K562 (cell line): ENCODE measurements at places on chromosomes 6 and 20. TPM values are rescaled to one million over a fixed set of nuclear protein-coding genes. Genes with fewer than 3 reads are reported as not detected.

LHFPL5 gene
- not detected in 2 replicates for total RNA-seq

SNAP25 gene
- not detected in 2 replicates for total RNA-seq

HNF4A gene
- 0.11 and 0.16 TPM in 2 replicates for total RNA-seq

FBXO30 gene
- 11.1 and 11.8 TPM in 2 replicates for total RNA-seq

DNA sequence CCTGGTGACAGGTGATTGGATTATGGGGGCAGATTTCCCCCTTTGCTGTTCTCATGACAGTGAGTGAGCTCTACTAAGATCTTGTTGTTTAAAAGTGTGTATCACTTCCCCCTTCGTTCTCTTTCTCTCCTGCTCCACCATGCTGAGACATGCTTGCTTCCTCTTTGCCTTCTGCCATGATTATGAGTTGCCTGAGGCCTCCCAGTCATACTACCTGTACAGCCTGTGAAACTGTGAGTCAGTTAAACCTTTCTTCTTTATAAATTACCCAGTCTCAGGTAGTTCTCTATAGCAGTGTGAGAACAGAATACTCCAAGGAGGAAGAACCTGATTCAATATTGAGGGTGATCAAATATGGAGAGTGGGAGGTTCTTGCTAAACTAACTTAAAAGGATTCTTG is 724.9 kb downstream of the DOK5 start:
- no peaks in the 10 kb centered on the region for H3K4me1 ChIP-seq
- no peaks in the 10 kb centered on the region for H3K36me3 ChIP-seq
- no peaks in the 10 kb centered on the region for H3K27me3 ChIP-seq
- H3K27ac ChIP-seq, result no peak overlapping the region
- no peak overlapping the region for H3K4me3 ChIP-seq
- no peak for DNase-seq

DNA sequence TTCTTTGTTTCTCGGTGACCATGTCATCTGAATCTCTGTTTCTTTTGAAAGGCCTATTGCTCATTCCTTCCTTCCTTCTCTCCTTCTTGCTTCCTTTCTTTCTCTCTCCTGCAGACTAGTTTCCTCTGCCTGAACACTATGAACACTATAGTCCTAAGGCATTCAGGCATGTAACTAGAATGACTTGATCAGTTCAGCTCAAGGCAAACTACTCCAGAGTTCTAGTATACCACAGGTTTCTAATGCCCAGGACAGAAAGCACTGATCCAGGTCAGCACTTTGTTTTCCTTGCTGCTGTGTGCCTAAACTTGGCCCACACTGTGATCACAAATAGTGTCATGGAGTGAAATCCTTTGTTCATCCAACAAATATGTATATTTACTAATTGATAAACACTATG is 324.1 kb upstream of the GJE1 start:
- DNase-seq, result no peak
- no peak overlapping the region for H3K27ac ChIP-seq

- no peak overlapping the region for H3K4me3 ChIP-seq
- DNase-seq, result no peak
- no peaks in the 10 kb centered on the region for H3K36me3 ChIP-seq
- peaks cover 21% of the 10 kb centered on the region; the same call in 2 of the 3 replicates for H3K27me3 ChIP-seq
These were observed 34.2 kb downstream of the NHSL1 start for GRCh38 chr6:138465007-138465645.

DNA sequence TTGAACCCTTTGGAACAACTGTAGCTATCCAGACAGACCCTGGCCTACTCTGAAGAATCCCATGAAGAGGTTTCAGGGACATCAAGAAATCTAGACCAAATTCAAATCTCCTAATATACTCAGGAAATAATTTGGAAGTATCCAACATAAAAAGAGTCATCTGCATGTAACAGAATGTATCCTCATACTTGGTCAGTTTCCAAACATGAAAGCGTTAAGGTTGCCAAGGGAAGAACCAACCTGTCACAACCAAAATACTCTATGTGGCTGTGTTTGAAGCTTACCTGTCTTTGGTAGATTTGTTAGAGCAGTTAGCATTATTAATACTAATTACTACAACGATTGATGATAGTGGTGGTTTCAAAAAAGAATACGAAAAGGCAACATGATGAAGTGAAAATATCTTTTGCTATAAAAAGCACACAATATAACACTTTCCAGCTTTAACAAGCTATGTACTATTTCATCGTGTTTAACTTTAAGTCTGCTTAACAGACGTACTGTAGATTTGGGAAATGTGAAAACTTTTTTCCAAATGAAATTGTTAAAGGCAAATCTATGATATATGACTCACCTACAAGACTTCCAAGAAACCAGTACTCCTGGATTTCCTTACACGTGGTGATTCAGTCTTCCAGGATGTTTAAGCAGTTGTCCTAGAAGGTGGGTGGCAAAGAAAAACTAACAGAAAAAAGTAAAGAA is 46.6 kb upstream of the ENPP1 start:
- H3K4me3 ChIP-seq, result no peak overlapping the region
- H3K4me1 ChIP-seq, result no peaks in the 10 kb centered on the region
- no peak overlapping the region for H3K27ac ChIP-seq
- no peaks in the 10 kb centered on the region for H3K36me3 ChIP-seq
- no peak for DNase-seq

GRCh38 chr6:152206072-152206818 is 398.8 kb downstream of the ESR1 start:
- DNase-seq, result peak; percentile 14
- H3K4me3 ChIP-seq, result no peak overlapping the region
- H3K27me3 ChIP-seq, result no peaks in the 10 kb centered on the region
- H3K27ac ChIP-seq, result no peak overlapping the region
- H3K4me1 ChIP-seq, result no peaks in the 10 kb centered on the region

DNA sequence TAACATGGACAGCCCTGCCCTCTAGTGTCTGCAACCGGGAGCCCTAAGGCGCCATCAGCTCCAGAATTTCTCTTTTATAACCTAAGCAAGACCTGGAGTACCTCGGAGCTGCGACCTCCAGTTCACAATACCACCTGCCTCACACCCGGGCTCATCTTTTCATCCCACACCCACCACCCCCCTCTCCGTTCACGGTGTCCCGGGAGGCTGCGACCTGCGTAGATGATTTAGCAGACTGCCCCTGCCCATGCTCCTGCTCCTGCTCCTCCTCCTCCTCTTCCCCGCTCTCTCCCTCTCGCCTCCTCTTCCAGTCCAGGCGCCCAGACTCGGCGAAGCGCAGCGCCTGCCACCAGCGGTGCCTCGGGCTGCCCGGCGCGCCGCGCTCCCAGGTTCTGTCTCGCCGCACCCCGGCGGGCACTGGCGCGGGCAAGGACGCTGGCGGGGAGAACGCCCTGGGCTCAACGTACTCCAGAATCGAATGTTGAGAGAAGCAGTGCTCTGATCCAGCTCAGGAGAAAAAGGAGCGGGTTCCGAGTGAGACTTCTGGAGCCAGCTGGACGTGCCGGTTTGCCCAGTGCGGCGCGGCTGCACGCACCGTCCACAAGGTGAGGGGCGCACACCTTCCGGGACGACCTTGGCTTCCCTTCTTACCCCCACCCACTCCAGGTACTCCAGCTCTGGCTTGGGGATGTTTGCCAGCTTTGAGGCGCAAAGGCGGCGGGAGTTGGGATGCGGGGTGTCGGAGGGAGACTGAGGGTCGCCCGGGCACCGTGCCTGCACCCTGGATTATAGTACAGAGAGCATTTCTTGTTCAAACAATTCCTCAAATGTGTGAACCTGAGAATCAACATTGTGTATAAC is at the start of gene HTR1E:
Gene HTR1E (plus strand): TSS at position 310 of the 861 bp plus-strand sequence. CDS start 77,807 bp downstream, outside the sequence.
- peak; percentile 51 for DNase-seq
- H3K36me3 ChIP-seq, result no peaks in the 10 kb centered on the region
- no peak within 1 kb of the TSS for H3K27ac ChIP-seq
- no peaks in the 10 kb centered on the region; the same call in 1 of the 2 replicates for H3K27me3 ChIP-seq

DNA sequence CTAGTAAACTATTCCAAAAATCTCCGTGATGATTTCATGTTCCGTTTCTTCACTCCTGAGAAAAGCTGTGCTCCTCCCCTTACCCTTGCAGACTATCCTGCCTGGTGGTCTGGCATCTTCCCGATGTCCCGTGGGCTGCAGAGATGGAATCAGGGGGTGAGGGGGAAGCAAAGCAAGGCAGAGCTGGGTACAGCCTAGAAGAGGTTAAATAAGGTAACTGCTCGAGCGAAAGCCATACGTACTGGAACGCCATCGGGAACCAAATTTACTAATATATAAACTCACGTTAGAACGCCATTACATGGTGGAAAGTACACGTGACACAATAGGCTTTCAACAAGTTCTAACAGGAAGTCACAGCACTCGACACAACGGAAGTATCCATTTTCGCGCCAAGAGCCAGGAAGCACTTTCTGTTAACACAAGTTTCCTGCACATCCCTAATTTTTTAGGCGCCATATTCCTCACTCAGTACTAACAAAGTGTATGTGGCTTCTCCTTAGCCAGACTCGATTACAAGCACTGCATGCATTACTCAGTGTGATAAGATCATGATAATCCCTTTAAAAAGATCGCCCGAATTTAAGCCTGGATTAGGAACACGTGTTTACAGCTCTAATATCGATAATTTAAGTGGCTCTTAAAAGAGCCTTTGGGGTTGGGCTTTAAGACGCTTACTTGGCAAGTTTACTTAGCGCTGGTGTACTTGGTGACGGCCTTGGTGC is 101.6 kb upstream of the PRSS16 start:
- H3K27me3 ChIP-seq, result no peaks in the 10 kb centered on the region
- H3K4me3 ChIP-seq, result peak overlapping the region; percentile 71
- H3K36me3 ChIP-seq, result peaks cover 51% of the 10 kb centered on the region
- peak overlapping the region; percentile 93 for H3K27ac ChIP-seq
- H3K4me1 ChIP-seq, result peaks cover 4% of the 10 kb centered on the region

- H3K4me1 ChIP-seq, result peaks cover 5% of the 10 kb centered on the region
- peaks cover 10% of the 10 kb centered on the region for H3K27me3 ChIP-seq
- no peak overlapping the region for H3K4me3 ChIP-seq
- DNase-seq, result peak; percentile 71
- no peak overlapping the region for H3K27ac ChIP-seq
These were observed 3.4 kb upstream of the RSPO4 start for GRCh38 chr20:1005452-1006027.

DNA sequence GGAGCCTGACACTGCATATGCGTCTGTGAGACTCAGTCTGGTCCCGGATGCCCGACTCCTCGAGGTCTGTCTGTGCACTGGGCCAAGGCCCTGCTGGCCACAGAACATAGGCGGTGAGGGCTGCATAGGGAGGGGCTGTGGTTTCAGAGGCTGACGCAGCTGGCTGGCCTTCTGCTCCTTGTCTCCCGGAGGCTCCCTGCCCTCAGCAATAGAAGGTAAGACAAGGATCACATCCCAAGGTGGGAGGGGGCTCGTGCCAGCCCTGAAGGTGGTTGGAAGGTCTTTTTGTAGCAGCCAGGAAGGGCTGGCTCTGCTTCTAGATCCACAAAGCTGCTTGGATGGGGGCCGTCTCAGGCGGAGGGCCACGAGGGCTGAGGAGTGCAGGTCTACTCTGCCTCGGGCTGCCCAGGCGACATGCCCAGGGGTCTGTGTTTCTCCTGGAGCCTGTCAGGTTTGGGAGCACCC is 239.8 kb upstream of the SULF2 start:
- H3K27ac ChIP-seq, result no peak overlapping the region
- H3K4me1 ChIP-seq, result no peaks in the 10 kb centered on the region
- H3K36me3 ChIP-seq, result no peaks in the 10 kb centered on the region
- no peak for DNase-seq
- no peak overlapping the region for H3K4me3 ChIP-seq
- H3K27me3 ChIP-seq, result peaks cover 11% of the 10 kb centered on the region

DNA sequence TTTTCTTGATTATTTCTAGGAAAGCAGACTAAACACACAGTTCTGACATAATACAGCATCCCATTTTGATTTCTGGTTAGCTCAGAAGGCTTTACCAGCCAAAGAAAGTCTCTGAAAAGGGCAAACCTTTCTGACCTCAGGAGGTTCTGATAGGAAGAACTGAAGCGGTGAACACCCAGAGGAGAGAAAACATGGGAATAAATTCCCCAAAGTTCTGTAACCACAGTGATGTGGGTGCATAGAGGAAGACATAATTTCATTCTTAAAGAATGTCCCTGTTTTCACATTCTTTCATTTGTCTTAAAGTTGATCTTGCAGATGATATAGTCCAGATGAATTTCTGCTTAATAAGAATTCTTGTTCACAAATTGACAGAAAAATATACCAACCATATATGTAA is 60.3 kb downstream of the RSPO3 start:
- DNase-seq, result no peak
- no peaks in the 10 kb centered on the region for H3K36me3 ChIP-seq
- H3K4me1 ChIP-seq, result no peaks in the 10 kb centered on the region
- H3K27me3 ChIP-seq, result no peaks in the 10 kb centered on the region

GRCh38 chr6:19413323-19413722 is 423.8 kb upstream of the ID4 start:
- no peaks in the 10 kb centered on the region for H3K27me3 ChIP-seq
- no peak overlapping the region for H3K27ac ChIP-seq
- no peak overlapping the region for H3K4me3 ChIP-seq
- H3K4me1 ChIP-seq, result no peaks in the 10 kb centered on the region
- DNase-seq, result no peak
